MCF 10A (cell line): ENCODE measurements at places on chromosomes 12 and 14. TPM values are rescaled to one million over a fixed set of nuclear protein-coding genes. Genes with fewer than 3 reads are reported as not detected.

DNA sequence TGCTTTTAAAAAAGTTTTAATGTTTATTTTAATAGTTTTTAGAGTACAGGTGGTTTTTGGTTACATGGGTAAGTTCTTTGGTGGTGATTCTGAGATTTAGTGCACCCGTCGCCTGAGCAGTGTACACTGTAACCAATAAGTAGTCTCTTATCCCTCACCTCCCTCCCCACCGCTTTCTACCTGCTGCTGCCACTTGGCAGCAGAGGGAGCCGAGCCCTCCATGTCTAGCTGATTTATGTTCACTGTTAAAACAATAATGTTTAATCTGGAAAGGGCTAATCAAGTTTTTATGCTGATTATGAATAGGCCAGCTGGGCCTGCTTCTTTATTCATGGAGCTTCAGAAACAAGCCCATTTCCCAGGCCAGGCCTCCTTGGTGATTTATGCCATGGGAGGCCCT, 73.1 kb downstream of the ADCK1 start:
- DNase-seq: no peak

DNA sequence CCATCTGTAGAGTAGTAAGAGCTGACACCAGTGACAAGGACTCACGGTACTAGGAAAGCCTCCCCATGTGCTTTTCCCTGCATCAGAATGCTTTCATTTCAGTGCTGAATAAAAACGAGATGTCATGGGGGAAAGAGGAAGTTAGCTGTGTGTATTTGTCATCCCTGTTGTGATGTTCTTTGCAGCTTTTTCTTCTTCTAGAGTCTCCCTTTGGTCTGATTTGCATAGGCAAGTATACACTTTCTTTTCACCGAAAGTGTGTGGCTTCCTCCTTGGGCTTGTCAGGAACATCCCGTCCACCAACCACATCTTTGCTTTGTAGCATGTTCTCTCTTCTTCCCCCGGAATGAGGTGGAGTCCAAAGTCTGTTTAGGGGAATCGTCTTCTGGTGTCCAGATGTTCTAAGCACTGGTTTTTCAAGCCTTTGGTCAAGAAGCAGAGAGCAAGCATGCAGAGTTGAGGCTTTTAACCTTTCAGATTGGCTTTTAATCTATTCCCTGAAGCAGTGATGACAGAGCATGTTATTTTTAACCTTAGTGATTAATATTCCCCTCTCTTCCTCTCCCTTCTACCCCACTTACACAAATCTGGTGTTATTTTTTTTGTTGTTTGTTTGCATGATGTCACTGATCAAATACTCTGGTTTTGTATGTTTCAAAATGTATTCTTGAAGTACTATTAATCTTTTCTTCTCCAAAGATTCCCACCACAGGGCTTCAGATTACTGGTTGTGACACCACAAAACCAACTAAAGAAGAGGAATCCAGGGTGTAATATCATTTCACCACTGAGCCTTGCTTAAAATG, 163.4 kb downstream of the SAMD4A start:
- DNase-seq: no peak

DNA sequence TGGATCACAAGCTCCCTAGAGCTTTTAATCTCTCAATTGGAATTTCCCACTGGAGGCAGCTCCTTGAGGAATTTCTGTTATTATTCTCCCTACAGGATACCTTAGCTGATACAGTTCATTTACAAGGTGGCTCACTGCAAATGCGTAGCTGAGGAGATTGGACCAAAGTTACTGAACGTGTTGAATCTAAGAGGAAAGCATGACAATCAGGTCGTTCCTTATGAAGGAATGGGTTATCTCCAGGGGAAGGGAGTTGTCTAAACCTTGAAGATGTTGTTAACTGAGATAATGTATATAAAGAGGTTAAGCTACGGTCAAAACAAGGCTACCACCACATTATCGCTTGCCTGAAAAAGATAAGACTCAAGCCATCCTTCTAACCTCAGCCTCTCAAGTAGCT, 105.8 kb upstream of the TBX3 start:
- no peak for DNase-seq

TOMM20L gene
- total RNA-seq: not detected in 2 replicates

CIT gene
- total RNA-seq: 22.8 and 25.0 TPM in 2 replicates
